ENCODE measurements at places on chromosomes 2 and 18.
A peak's percentile ranks its signal among the peaks of the same experiment; 100 is the strongest.

- DNase-seq, result no peak
Observed at GRCh38 chr18:10682368-10682714, 156.5 kb downstream of the NAPG start.

GRCh38 chr2:206456078-206456754, 12.9 kb downstream of the ADAM23 start:
- DNase-seq, result no peak

DNA sequence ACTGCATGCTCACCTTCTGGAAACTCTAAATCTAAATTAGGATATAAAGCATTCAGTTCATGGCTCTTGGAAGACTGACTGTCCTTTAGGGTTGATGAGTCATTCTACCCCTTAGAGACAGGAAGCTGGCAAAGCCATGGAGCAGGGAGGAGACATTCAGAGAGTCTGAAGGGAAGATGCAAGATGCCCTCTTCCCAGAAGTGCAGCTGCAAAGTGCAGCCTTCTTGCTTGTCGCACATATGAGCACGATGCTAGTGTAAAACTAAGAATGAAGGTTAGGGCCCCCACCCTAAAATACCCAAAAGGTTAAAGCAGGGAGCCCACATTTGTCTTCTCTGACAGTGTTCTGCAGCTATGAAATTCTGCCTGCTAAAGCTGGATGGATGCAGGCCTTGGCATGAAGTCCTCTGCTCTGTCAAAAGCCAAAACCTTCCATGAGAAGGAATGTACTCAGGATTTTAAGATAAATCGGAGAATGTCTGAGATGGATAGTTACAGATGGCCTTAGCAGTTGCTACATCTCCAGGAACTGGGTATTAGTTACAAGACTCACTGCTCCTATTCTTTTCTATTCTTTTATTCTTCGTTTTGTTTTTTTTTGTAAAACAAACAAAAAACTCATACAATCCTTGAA, 89.7 kb downstream of the POLE4 start:
- DNase-seq, result no peak

DNA sequence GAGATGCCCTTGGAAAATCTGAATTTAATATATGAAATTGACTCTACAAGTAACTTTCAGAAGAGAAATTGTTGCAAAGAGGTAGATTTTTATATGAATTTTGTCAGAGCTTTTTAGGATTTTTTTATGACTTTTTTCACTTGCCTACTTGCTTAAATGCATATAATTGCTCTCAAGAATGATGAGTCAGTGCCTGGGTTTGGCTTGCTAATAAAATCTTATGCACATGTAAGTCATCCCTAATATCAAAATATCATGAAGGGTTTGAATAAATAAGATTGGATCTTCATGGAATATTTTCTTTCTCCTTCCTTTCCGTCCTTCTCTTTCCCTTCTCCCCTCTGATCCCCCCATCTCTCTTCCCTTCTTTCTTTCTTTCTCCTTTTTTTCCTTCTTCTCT, 354.1 kb downstream of the TXNL1 start:
- no peak for DNase-seq

- no peak for DNase-seq
Observed at GRCh38 chr2:1639086-1639858, 105.0 kb downstream of the PXDN start.

DNA sequence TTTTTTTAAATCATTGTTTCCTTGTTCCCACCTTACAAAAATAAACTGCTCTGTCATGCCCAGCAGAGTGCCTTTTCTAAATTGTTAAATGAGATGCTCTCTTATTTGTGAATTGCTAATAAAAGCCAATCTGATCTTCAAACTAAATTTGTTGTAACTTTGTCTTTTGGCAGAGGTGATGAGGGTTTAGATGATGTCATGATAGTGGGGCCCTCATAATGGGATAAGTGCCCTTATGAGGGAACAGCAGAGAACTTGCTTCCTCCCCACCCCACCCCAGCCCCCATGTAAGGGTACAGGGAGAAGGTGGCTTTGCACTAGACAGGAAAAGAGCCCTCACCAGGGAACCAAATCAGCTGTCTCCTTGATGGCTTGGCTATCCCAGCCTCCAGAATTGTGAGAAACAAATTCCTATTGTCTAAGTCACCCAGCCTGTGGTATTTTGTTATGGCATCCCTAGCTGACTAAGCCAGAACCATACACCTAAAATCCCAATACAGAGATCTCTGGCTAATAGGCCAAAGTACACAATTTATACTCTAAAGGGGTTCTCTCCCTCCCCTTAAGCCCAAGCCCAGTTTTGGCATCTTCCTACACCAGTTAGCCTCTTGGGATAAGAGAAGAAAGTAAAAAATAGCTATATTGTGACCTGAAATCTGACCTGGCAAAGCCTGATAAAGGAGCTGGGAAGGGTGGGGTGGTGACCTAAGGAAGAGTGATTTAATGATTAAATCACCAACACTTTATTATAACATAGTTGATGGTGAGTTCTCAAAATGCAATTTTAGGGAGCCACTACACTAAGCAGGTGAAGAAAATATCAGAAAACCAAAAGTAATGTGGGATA, 40.3 kb upstream of the HNRNPA3 start:
- DNase-seq, result no peak

DNA sequence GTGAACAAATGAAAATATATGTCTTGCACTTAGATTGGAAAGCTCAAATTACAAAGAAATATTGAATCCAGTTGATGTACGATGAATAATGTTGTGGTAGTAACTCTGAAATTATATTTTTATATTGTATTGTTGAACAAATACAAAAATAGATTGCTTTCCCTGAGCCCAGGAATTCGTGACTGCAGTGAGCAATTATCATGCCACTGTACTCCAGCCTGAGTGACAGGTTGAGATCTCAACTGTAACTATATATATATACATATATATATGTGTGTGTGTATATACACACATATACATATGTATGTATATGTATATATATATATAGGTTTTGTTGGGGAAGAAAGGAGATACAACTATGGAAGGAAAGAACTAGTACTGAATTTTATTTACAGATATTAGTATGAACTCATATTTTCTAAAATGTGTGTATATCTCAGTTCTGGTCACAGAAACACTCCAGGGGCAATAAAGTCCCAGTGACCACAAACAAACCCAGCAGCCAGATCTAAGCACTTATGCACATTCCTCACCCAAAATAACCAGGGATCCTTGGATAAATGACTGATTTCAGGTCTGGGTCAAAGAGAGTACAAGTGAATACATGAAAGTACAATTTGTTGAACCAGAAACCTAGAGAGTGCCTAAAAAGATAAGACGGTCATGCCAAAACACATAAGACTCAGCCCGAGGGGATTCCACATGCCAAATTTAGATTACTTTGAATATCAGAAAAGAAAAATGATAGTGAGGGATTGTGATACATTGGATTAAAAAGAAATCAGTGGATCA, 146.3 kb downstream of the TMX3 start:
- no peak for DNase-seq

GRCh38 chr2:45869165-45869501, 217.7 kb downstream of the PRKCE start:
- DNase-seq, result no peak

DNA sequence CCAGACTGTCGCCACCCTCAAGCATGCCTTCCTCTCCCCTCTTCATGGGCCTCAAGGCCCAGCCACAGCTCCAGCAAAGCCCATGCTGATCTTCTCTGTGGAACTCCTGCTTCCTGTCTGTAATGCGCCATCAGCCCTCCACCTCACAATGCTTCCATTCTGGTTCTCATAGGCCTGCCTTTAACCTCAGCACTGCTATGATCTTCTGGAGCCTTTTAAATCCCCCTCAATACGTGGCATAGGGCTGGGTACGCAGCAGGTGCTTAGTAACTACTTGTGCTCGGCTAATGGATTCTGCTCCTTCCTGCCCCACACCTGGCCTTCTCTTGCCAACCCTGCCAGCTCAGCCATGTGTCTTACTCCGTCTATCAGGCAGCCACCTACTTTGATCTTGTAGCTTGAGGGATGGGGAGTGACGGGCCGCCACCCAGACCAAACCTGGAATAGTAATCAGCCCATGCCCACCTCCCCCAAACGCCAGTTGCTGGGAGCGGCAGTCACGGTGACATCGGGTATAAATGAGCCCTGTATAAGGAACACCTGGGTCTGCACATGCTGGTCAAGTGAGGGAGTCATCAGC, 106.7 kb upstream of the MCFD2 start:
- no peak for DNase-seq

- DNase-seq, result no peak
Observed at GRCh38 chr2:7024261-7024660, 107.0 kb downstream of the RNF144A start.

GRCh38 chr2:46315103-46315890, 18.1 kb downstream of the EPAS1 start:
- no peak for DNase-seq

DNA sequence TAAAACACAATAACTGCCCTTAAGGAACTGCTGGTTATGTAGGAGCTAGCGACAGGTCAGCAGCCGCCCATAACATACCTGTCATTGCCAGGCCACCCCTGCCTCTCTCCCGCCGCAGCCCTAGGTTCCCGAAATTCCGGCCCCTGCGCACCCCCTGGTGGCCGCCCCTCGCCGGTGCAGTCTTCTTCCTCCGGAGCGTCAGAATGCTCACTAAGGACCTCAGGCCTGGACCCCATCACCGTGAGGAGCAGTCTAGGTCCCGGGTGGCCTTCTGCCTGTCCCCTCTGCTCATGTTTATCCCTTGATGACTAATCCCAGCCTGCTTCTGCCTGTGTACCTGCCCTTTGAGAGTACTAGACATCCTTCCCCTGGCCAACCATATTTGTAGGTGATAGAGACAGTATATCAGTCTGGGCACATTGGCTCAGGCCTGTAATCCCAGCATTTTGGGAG, 115.7 kb upstream of the SLC1A4 start:
- DNase-seq, result no peak

DNA sequence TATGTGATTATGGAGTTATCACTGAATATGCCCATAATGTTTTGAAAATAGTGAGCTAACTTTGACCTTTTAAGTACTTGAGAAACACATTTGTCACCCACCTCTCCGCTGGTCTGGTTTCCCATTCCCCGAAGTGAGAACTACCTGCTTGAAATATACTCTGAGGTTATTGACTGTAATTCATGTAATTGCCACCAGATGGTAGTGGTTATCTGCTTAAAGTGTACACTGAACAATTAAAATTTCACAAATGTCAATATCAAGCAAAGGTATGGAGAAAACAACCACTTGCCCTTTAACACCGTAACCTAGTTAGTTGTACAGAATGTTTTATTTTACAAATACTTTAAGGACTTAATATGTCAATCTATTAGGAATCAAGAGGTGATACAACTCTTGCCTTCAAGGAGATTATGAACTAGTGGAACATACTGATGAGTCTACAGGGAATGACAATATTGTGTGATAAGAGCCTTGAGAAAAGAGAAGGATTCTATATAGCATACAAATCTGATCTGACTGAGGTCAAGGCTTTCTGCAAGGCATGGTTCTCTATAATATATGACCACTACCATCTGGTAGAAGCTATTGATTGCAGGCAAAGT, 316.8 kb upstream of the KCNH7 start:
- DNase-seq, result peak; percentile 30

All from DMS 273 treated with DMSO at 0.1 percent for 48 hours (cell line).